NCI-H526 treated with DMSO at 0.1 percent for 48 hours (cell line): ENCODE measurements at places on chromosomes 5 and 9.

- no peak for DNase-seq
Observed at GRCh38 chr9:136204838-136205706, at the start of gene LHX3. Gene LHX3, minus strand, starts transcription at chr9:136205128. Its CDS starts 116 bp downstream, at chr9:136205012.

DNA sequence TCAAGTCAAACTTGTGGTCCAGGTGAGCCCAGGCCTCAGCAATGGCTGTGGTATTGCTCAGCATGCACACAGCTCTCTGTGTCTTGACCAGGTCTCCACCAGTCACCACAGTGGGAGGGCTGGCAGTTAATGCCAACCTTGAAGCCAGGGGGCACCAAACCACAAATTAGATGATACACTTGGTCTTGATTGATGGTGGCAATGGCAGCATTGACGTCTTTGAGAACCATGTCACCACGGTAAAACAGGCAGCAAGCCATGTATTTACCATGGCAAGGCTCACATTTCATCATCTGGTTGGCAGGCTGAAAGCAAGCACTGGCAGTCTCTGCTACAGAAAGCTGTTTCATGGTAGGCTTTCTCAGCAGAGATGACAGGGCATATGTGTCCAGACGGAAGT lies 40.0 kb downstream of the NIM1K start:
- no peak for DNase-seq

DNA sequence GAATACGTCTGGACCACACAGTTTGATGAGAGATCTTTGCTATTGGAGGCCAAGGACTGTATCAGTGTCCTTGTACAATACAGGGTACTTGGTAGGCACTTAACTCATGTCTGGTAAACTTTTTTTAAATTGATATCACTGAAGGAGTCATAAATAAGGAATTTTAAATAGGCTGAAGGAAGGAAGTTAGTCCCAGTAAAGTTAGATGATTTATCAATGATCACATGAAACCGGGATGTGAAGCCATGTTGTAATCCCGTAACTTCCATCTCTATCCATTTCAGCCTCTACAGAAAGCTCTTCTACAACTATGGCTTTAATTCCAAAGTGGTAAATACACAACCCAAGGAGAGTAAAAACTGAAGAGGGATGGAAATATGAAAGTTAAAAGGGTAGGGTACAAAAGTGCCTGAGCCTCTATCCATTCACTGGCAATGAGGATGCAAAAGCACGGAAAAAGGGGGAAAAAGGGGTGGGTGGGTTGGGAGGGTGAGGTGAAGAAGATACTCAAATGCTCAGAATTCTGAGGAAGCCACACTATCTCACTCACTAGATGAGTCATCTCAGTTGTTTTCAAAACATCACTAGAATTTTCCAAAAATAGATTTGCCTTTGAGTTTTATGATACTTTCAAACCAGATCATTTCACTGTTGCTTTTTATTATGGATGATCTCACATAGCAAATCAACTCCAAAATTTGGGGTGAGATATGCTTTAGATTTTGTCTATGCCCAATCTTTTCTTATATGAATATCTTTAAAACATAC lies 1053.5 kb downstream of the NR2F1-AS1 start:
- DNase-seq: no peak

GRCh38 chr9:121230256-121230655 lies 28.6 kb upstream of the RAB14 start:
- DNase-seq: no peak

DNA sequence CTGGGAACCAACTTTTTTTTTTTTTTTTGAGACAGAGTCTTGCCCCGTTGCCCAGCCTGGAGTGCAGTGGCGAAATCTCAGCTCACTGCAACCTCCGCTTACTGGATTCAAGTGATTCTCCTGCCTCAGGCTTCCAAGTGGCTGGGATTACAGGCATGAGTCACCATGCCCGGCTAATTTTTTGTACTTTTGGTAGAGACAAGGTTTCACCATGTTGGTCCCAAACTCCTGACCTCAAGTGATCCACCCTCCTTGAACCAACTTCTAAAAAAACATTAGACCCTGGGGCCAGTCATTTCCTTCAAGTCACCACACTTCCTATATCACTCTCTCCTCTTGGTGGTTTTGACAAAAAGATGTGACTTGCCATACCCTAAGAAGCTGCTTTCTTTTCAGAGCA lies 10.9 kb upstream of the SHROOM1 start:
- no peak for DNase-seq

- DNase-seq: no peak
Observed at GRCh38 chr9:115810166-115810565, 343.4 kb upstream of the PAPPA start.

GRCh38 chr9:113005777-113006176 lies 6.2 kb downstream of the ZNF883 start:
- DNase-seq: no peak

GRCh38 chr5:40853632-40854192 lies 12.5 kb downstream of the CARD6 start:
- DNase-seq: no peak

- DNase-seq: no peak
Observed at GRCh38 chr9:124632077-124632621, 125.0 kb upstream of the NR5A1 start.

DNA sequence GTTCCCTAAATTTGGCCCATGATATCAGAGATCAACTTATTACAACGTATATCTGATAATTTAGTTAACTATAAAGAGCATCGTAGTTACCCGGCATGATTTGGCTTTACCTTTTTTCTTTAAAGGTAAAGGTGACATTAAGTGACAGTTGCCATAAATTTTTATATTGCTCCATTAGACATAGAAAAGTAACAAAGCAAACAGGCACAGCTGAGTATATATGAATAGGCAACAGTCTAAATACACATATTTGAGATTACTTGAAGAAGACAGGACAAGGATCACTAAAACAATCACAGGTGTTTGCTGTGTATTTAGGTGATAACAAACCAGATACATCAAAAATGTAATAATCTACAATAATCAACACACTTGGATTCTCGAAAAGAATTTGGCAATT lies 34.8 kb downstream of the RFX3 start:
- DNase-seq: no peak
